ENCODE measurements at places on chromosomes 12 and 14.

GRCh38 chr14:53790731-53791500 is 165.7 kb downstream of the BMP4 start:
- no peak for DNase-seq

DNA sequence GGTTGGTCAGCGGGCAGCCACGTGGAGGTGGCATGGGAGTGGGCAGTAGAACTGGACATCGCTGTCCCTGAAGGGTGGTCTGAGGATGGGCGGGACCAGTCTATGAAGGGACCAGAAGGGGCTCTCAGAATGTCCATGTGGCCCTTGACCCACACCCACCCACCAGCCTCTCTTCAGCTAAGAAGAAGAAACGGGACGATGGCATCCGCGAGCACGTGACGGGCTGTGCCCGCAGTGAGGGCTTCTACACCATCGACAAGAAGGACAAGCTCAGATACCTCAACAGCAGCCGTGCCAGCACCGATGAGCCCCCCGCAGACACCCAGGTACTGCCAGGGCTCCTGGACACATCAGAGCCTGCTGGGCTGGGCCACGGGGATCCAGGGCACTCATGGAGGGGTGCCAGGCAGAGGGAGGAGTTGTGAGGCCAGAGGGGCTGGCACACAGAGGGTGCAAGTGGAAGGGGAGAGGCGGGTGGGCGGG is 21.3 kb downstream of the SETD1B start:
- DNase-seq: no peak

DNA sequence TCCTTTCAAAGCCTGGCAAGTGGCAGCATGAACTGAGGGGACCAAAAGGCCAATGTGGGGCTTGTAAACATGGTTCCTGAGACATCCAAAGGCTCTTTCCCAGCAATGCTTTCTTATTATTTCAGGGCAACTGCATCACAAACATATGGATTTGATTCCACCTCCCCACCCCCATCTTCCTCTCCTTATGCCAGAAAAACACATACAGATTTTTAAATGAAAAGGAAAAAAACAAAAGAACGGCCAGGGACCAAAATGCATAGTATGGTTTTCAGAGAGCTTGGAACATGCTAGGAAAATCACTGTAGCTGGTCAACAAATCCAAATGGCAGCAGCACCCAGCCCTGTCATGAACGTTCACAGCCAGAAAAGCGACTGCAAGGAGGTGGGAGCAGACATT is 167.6 kb downstream of the ANO2 start:
- DNase-seq: no peak

- DNase-seq: no peak
These were observed 32.4 kb upstream of the HDAC7 start for GRCh38 chr12:47852096-47852571.

- DNase-seq: no peak
These were observed 73.9 kb downstream of the IRF2BPL start for GRCh38 chr14:76954394-76955190.

GRCh38 chr12:125151284-125151683 is 86.0 kb downstream of the AACS start:
- no peak for DNase-seq

DNA sequence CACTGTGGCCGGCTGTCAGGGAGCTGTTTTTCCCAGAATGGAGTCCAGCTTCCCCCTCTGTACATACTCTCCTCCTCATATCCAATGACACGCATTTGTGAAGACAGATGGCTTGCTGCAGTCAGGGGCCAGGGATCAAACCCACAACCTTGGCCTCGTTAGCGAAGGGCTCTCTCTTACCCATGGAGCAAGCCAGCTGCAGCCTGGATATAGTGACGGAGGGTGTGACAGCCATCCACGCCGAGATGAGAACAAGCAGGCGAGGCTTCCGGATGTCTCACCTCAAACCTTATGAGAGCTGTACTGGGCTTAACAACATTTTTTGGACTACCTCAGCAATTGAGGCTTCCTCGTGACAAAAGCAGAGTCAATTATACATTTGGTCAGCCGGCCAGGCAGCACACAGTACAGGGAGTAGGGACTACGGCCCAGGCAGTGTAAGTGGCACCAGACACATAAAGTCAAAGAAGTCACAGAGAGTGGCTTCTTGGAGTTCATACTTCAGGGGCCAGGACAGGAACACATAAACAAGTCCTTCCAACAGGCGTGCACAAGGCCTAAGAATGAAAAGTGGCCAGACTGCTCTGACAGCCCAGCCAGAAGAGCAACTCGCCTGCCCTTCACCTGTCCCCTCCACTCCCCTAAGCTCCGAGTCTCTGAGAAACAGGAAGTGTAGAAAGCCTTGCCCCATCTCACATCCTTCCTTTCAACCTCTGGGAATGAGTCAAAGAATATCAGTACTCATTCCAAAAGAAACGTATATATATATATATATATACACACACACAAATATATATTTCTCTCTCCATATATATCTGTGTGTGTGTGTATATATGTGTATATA is 115.1 kb downstream of the TTC7B start:
- DNase-seq: no peak

DNA sequence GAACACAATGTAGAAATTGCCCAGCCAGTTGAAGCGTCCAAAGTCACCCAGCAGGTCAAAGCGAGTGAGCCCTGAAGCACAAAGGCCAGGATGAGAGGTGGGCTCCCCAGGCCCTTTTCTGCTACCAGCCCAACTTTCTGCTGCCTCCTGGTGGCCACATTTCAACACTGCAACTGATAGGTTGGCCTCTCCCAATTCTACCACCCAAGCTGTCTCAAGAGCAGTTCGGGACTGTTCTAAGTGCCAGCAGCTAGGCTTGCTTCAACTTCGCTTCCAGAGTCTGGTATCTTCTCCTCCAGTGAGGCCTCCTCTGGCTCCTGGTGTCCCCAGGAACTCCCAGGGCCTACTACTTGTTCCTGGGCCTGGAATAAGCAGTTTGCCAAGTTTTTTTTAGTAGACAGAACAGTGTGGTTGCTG is 3.4 kb upstream of the DHH start:
- DNase-seq: no peak

GRCh38 chr12:48933664-48934311 is 8.5 kb upstream of the FKBP11 start:
- no peak for DNase-seq

DNA sequence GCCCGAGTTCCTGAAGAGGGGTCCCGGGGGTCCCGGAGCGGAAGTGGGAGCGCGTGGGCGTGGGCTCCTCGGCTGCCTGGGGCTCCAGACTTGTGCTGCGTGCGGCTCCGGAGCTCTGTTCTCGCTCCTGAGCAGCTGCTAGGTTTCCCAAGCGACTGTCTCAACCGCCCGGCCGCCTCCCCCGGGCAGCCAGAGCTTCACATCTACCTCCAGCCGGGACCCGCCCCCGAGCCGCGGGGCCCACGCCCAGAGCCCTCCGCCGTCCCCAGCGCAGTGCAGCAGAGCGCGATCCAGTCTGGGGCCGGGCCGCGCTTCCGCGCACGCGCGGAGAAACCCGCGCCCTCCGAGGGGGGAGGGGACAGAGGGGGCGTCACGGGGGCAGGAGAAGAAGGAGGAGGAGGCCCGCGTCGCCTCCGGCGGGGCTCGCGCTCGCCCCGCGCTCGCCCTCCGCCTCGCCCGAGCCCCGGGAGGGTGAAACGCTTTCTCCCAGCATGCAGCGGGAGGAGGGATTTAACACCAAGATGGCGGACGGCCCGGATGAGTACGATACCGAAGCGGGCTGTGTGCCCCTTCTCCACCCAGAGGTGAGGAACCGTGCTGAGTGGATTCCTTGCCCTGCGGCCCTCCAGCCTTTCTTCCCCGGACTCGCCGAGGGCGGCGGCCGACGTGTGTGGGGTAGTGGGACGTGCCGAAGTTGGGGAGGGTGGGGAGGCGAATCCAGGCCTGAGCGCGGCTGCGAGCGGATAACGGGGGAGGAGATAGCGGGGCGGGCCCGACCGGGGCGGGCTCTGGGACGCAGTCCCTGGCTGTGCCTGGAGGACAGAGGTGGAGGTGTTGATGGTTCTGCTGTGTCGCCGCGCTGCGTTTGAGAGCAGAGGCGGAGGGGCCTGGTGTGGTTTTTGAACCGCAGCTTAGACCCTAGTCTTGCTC is at the start of gene ZDHHC17:
TSS of gene ZDHHC17 (plus strand) at position 370 of the 930 bp plus-strand sequence. CDS start at position 492, 122 bp downstream.
- peak; percentile 82 for DNase-seq

DNA sequence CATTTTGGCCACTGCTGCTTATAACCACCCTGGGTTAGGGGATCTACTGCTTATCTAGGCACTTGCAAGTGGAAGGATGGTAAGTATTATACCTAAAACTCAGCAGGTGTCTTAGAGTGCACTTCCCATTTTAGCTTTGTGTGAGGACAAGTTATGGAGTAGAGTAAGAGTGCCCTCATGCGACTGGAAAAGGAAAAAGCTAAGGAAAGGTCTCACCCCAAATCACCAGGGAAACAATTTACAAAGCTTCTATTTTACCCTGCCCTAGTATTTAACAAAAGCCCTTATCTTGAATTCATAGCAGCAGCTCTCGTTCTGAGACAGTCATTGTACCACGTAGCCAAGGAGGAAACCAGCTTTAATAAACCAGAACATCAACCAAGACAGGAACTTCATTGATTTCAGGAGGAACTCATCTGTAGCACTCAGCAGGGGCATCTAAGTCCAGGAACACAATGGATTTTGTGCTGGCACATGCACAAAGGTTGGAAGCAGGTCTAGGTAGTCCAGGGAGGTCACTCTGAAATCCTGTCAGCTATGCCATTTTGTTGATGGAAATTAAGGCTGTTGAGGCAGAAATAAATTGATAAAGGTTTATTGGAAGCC is 2.9 kb downstream of the RDH12 start:
- peak; percentile 69 for DNase-seq

DNA sequence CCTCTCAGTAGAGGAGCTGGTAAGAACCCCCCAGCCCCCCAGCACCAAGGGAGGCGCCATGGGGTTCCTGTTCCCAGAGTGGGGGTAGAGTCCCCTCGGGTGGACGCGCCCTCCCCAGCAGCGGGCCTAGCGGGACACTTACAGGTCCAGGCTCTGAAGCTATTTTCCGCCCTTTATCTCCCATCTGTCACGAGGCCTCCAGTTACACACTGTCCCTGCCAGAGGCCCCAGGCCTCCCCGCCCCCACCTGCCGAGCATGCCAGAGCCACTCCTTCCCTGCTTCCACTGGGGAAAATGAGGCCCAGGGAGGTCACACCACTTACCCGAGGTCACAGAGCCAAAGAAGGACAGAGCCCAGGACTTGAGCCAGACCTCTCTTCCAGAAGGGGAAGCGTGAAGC is 3.1 kb downstream of the C14orf180 start:
- no peak for DNase-seq

DNA sequence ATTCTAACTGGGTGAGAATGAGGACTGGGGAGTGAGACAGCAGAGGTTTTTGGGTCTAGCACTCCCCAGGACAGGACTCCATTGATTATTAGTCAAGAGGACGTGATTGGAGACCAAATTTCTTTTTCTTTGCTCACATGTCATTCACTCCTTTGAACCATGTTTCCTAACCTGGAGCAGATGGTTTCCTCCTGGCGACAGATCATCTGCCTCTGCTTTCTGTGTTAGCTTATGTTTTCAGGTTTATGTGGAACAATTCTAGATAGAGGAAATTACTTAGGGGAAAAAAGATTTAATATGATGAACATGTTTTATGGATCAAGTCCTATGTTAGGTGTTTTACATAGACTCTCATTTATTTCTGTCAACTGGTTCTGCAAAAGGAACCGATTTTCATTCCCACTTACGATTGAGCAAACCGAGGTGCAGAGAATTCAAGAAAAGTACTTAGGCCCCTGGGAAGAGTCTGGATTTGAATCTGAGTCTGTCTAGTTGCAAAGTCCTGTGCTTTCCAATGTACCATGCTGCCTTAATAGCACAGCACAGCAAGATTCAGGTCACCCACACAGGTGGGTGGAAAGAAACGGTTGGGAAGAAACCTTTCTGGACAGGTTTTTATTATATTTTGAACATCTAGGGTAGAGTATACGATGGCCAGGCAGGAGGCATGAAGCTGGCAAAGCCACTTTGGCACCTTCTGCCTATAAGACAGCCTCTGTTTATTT is 30.8 kb downstream of the SMOC1 start:
- DNase-seq: no peak

GRCh38 chr12:11727133-11727664 is 77.7 kb downstream of the ETV6 start:
- no peak for DNase-seq

DNA sequence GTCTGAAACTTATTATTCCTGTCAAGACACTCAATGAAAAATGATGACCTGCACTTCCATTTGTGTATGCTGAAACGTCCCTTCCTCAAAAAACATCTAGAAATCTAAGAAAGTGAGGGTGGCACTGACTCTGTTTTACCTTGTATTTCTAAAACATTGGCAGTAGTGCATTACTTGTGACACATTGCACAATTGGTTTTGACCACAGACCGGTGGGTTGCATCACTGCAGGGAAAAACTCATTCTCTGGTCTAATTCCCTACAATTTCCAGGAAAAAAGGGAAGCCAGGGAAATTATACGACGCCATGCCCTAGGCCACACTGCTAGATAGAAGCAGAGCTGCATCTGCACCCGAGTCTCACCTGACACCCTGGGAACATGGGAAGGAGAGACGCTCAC is 156.7 kb downstream of the NTF3 start:
- DNase-seq: no peak

DNA sequence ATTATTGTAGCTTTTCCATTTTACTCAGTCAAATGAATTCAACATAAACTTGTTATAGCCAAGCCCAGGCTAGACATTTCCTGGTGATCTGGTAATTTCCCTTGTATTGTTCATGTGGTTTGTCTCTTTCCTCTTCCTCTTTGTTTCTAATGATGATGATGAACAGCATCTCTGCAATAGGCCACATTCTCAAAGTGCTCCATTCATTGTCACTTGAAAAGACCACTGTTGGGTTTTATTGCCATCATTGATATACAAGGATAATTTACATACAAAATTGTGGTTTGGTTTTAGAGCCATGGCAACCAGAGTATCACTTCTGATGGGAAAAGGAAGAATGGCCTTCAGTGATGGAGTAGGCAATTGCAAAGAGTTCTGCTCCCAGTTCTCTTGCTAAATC is 379.3 kb downstream of the RGS6 start:
- no peak for DNase-seq

DNA sequence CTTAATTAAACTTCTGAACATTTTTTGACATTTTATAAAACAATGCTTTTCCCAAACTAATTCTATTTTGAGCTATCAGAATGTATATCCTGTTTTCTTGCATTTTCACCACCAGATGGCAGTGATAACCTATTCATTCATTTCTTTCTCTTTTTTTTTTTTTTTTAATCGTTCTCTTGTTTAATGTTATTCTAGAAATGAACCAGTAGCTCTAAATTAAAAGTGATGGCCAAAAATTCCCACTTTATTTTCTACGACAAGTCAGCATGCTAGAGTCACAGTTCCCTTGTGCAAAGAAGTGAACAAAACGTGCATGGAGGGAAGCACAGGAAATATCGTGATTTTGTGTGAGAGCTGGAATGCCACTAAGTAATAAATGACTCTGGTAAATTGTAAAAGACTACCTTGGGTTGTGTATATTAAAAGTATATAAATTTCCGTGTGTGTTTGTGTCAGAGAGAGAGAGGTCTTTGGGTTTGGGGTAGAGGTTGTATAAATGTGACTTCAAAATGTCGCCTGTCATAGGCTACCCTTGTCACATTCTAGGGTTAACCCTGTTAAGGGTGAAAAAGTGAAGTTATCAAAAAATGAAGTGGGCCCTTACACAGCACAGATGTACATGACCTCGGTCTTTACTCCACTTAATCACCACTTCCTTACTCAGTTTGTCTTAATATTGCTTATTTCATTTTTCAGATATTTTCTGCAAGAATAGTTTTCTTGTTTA is 40.4 kb upstream of the LDHB start:
- DNase-seq: no peak

Data from RWPE1 (cell line).